ENCODE measurements at places on chromosomes 13 and 19.

DNA sequence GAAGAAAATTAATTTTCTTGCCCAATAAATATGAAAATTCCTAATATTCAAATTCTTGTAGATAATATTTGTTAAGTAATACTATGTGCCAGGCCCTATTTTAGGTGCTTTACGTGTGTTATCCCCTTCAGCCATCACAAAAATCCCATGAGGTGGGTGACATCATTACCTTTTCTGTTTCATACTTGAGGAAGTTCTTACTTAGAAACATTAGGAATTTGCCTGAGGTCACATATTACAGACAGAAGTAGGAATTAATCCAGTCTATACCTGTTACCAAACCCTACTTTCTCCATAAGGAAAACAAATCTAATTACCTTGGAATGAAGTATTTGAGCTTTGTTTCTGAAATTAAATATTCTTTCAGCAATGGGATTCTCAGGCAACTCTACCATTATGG is 336.1 kb downstream of the GPC6 start:
- DNase-seq: no peak

- DNase-seq: no peak
These were observed 279 bp downstream of the DMRTC2 start for GRCh38 chr19:41845051-41845590.

DNA sequence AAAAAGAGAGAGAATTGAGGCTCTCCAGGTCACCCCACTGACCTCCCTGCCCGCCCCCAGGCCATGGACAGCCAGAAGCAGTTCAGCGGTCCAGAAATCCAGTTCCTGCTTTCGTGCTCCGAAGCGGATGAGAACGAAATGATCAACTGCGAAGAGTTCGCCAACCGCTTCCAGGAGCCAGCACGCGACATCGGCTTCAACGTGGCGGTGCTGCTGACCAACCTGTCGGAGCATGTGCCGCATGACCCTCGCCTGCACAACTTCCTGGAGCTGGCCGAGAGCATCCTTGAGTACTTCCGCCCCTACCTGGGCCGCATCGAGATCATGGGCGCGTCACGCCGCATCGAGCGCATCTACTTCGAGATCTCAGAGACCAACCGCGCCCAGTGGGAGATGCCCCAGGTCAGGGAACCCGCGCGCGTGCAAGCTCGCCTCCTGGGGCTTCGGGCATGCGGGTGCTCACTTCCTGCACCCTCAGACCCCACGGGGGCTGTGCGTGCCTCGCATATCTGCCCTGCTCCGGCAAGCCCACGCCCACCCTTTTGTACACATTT is 56.6 kb downstream of the MAP4K1 start:
- no peak for DNase-seq

DNA sequence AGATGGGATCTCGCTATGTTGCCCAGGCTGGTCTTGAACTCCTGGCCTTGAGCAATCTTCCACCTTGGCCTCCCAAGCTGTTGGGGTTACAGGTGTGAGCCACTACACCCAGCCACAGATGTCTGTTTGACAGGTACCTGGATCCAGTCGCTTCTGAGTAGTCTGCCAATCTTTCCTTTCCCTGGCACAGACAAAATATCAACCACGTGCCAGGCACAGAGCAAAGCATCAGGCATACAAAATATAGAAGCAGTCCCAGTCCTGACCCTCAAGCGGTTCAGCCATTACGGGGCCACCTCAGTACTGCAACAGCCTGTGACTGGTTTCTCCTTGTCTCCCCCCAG is 3.8 kb downstream of the ELAVL1 start:
- no peak for DNase-seq

DNA sequence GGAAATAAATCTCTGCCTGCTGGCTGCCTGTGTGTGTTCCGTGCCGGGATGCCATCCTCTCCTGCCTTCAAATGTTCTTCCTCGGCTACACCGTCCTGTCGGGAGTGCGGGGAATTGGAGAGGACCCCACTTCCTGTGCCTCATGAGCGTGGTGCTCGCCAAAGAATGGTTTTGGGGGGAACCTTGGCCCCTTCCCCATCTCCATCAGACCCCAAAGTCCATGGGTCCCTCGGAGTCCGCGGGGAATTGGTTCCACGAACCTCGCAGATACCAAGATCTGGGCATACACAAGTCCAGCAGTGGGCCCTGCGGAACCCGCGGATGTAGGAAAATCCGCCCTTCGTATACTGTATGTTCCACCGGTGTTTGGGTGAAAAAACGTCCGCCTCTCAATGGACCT is 2.3 kb upstream of the ZNF865 start:
- no peak for DNase-seq

- DNase-seq: no peak
These were observed at the start of gene ZNF154 for GRCh38 chr19:57708641-57709361. TSS of gene ZNF154 (minus strand) at chr19:57709204. CDS start at chr19:57708971, 233 bp downstream.

GRCh38 chr13:37608750-37609339 is 10.3 kb upstream of the POSTN start:
- no peak for DNase-seq

DNA sequence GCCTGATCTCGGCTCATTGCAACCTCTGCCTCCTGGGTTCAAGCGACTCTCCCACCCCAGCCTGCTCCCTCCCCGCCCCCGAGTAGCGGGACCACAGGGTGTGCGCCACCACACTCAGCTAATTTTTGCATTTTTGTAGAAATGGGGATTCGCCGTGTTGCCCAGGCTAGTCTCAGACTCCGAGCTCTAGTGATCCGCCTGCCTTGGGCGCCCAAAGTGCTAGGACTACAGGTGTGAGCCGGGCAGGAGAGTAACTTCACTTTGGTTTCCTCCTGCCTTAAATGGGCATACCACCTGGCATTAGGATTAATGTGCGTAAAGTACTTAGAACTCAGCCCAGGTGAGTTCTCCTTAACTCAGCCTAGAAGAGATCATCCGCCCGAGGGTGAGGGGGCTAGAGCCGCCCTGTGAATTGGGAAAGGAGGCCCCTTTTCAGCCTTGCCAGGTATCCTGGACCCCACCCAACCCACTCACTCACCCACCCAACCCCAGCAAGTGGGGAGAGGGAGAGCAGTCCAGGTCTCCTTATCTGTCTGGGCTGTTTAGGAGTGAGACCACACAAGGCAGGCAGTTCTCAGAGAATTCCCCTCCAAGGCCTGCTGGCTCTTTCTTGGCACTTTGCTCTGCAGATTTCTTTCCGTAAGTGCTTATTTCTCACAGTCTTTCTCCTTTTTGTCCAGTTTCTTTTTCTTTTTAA is 1.2 kb upstream of the ZFP36 start:
- DNase-seq: no peak

- no peak for DNase-seq
These were observed 53.8 kb downstream of the RNF6 start for GRCh38 chr13:26168237-26168814.

GRCh38 chr13:36789061-36789460 is 30.0 kb upstream of the RFXAP start:
- no peak for DNase-seq

GRCh38 chr13:114105521-114106225 is 26.8 kb downstream of the RASA3 start:
- no peak for DNase-seq

DNA sequence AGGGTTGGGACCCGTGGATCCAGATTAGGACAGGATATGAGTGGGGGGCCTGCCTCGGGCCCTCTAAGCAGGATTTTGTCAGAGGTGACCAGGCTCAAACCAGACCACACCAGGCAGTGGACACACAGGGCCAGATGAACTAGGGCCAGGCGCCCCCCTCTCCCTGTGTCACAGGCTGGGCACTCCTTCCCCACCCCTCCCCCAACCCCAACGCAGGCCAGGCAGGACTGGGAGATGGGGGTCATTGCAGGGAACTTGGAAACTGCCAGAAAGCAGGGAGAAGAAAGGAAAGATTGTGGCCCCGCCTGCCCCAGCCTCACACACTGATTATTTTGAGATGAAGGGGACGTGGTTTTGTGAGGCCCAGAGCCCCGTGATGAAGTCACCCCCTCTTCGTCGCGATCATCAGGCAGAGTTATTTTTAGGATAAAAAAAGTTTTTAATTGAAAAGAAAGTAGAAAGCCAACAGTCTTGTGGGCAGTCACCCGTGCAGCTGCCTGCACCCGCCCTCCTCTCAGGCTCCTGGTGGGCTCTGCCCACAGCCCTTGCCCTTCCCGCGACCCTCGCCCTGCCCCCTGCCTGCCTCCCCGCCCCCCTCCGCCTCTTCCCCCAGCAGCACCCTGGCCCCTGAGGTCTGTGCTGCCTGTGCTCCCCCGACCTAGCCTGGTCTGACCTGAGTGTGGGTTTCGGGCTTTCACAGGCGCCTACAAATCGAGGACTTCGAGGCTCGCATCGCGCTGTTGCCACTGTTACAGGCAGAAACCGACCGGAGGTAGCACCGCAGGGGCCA is 1.9 kb upstream of the YJEFN3 start:
- DNase-seq: no peak

DNA sequence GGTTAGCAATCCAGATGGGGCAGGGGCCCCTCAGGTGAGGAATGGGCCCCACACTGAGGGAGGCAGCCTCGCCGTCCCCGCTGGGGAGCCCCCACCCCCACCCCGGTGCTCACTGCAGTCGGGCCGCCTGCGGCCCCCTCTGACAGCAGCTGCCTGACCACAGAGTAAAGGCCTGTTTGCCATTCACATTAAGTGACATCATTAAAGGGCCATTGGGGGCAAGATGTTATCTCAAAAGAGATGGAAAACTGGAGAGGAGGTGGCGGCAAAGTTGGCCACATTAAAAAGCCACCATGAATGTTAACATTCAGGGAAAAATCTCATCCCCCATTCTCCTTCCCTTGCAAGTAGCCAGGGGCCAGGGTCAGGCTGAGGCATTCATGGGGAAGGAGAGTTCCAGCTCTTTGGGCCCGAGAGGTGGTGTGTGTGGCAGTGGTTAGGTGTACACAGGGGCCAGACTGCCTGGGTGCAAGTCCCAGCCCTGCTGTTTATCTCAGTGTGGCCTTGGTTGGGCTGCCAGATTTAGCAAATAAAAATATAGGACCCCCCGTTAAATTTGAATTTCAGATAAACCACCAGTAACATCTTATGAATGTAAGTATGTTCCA is 20.9 kb downstream of the VSTM2B start:
- no peak for DNase-seq

DNA sequence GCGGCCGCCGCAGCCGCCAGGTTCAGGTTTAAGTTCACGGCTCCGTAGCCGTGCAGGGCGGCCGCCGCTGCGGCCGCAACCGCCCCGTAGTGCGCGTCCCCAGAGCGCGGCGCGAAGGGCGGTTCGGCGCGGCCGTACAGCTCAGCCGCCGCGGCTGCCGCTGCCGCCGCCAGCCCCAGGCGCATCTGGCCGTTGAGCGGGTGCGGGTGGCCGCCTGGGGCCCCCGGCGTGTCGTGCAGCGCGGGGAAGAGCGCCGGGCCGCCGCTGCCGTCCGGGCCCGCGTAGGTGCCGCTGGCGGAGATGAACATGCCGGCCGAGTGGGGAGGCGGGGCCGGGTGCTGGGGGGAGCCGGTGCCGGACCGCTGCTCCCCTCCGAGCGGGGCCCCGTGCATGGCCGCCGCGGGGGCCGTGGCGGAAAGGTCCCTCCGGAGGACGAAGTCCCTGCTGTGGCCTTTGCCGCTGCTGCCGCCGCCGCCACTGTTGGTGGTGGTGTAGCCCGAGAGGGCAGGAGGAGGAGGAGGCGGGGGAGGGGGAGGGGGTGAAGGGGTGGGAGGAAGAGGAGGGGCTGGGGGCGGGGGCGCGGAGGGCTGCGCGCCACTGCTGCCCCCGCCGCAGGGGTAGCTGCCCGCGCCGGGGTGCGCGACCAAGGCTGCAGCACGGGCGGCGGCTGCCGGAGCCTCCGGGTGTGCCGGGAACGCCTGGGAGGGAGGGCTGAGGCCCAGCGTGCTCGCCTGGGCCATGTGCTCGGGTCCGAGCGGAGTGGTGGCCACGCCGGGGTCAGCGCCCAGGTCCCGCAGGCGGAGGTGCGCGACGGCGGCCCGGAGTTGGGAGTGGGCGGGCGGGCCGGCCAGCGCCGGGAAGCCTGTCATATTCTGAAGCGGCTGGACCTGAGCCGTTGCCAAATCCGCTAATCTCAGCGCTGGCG is 654 bp downstream of the ZIC5 start:
- peak; percentile 65 for DNase-seq

- peak; percentile 1 for DNase-seq
These were observed 5.6 kb upstream of the SYDE1 start for GRCh38 chr19:15101479-15102082.

DNA sequence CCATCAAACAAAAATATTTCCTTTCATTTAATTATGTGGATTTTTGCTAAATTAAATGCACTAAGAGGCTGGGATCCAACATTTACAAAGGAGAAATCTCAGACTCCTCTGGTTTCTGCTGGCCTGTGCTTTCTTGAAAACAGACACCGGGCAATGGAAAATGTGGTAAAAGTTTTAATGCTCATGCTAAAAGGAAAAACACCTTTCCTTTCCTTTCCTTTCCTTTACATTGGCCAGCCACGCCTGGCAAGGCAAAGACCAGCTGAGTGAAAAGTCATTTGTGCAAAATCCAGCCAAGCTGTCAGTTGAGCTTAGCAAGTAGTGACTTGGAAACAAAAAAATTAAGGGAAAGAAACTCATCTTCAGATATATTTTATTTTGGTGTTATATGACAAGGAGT is 240.3 kb downstream of the LACC1 start:
- DNase-seq: no peak

DNA sequence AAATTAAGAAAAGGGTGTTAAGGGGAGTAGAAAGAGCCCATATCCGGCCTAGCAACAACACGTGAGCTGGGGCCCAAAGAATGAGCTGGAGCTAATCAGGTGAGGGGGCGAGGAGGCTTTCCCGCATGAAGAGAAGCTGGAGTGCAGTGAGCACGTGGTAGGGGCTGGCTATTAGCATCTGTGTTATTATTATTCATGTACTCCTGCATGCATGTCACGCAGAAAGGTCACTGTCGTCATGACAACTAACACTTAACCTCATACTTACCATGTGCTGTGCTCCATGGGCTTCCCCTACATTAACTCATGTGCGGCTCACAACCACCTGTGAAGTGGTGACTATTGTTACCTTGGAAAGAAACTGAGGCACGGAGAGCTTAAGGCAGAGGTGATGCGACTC is 227.6 kb upstream of the UBL3 start:
- DNase-seq: no peak

DNA sequence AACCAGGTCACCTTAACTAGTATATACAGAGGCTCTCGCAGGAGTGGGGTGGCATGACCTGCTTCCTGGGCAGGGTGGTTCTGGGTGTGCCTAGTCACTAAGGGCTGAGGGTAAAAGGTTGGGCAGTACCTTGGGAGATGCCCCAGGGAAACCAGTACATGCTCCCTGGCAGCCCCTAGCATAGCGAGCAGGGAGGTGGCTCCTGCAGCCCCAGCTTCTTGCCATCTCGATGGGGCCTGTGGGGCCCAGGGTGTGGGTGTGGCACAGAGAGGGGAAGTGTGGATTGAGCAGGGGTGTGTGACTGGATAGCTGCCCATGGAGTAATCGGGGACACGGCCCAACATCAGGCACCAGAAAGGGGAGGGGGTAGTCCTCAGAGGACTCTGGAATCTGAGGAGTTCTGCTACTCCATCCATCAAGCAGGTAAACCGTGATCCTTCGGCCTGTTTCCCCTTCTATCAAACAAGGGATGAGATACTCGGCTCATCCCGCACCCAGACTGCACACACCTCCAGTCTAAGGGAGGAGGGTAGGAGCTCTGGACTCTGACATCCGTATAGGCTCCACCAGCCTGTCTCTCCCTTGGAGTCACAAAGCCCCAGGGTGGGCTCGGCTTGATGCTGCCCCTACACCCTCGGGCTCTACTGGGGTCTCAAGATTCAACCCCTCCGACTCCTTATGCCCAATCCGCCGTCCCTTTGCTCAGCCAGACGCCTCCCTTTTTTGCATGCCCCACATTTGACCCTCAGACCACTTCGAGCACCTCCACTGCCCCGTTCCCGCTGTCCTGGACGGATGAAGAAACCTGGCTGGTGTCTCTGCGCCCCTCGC is 1.1 kb downstream of the ZBTB45 start:
- no peak for DNase-seq
